ENCODE measurements at places on chromosomes 4 and X.

GRCh38 chr4:114281164-114281960 is 301.9 kb upstream of the ARSJ start:
- no peak for DNase-seq

DNA sequence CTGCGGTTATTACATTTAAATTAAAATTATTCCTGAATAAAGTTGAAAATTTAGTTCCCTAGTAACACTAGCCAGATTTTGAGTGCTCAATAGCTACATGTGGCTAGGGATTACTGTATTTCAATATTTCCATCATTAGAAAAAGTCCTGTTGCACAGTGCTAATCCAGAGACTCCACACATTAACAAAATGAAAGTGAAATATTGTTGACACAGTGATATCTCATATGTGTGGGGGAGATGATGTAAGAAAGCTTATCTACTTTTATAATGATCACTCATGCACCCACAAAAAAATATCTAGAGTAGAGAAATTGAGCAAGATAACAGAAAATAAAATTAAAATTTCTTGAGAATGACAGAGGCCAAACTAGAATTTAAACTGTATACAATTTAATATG is 74.9 kb downstream of the MAGEB10 start:
- no peak for DNase-seq

- DNase-seq, result no peak
Observed at GRCh38 chr4:14022456-14022855, 394.9 kb upstream of the BOD1L1 start.

- no peak for DNase-seq
Observed at GRCh38 chr4:16150716-16151115, 66.9 kb upstream of the PROM1 start.

DNA sequence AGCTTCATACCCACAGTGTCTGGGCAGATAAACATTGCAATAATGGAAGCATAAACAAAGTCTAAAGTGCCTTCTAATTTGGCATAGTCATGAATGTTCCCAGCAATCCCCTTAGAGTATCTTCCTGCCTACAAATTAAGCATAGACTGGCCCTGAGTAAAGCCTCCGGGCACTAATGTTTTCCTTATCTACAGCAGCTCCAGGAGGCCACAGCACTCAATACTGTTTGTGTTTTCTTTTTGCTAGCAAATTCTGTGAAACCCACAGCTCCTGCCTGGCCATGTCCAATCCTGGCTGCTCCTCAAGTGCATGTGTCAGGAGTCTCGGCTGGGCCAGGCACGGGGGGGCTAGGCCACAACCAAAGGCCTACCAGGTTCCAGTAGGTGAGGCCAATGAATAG is 102.7 kb upstream of the TBC1D9 start:
- no peak for DNase-seq

- no peak for DNase-seq
Observed at GRCh38 chr4:153027866-153028265, 91.7 kb downstream of the FHDC1 start.

DNA sequence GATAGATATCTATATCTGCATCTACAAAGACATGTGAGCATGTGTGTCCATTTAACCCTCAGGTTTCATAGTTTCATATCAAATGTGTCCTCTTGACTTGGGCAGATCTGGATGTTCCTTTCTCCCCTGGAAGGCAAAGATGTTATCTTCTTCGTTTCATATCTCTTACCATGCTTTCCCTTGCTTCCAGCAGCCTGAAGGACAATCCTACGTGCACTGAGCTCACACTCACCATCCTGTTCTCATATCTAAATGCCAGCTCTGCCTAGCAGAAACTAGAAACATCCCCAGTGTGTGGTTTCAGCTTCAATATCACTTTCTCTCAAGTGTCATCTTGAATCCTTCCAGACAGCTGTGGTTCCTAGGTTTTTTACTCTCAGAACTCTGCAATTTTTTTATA is 66.2 kb downstream of the ZAR1 start:
- DNase-seq, result no peak
